ENCODE measurements at places on chromosomes 7 and 10.
A peak's percentile ranks its signal among the peaks of the same experiment; 100 is the strongest.

DNA sequence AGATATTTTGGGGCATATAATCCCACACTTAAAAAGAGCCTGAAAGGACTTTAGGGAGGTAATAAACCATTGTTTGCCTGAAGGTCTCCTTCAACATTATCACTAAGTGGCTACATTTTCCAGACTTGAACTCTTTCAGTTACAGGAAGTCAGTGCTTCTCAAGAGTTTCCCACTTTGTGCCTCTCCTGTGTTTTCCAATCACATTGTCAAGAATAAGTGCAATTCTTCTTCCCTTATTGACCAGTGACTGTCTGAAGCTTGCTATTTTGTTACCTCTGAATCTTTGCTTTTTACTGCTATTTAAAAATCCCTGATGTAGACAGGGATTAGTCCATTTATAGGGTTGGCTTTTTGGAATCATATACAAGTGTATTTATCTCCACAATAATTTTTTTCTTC is 346.7 kb upstream of the ANKRD30A start:
- no peak for DNase-seq

DNA sequence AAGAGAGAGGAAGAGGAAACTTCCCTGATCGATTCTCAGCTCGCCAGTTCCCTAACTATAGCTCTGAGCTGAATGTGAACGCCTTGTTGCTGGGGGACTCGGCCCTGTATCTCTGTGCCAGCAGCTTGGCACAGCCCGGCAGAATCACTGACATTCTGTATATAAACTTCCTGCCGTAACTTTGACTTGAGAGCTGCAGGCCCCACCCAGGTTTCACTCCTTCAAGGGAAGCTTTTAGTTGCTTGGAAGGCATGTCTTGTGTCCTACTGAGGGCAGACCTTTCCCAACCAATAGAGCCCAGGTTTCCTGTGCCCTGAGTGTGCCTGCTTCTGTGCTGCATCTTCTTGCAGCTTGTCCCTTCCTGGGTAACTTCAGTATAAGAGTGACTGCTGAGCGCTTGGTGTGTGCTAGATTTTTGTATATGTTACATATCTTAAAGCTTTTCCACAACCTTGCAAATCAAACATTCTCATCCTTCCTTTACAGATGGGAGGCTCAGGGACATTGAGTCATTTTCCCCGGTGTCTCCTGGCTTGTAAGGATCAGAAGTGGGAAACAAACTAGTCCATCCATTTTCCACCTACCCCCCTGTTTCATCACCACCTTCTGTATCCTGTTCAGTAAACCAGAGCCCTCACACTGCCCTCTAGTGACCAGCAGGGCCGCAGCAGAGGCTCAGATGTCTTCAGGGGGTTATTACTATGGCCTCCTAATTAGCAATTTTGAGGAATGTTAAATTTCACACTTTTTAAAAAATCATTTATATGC is 225.2 kb upstream of the PRSS58 start:
- peak; percentile 54 for DNase-seq

DNA sequence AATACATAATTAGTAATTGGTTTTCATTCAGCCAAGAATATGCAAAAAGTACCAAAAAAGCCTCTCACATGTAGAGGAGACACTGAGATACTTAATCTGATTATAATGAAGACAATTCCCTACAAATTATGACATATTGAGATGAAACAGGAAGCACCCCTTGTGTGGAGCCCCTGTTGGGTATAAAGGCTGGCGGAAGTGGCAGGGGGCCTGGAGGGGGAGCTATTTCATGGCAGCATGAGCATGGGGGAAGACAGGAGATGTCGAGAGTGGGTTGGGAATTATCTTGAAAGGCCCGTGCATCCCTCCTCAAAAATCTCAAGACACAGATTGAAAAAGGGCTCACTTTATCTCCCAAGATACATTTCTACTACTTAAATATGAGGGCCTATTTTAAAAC is 96.9 kb downstream of the PIP4K2A start:
- no peak for DNase-seq

DNA sequence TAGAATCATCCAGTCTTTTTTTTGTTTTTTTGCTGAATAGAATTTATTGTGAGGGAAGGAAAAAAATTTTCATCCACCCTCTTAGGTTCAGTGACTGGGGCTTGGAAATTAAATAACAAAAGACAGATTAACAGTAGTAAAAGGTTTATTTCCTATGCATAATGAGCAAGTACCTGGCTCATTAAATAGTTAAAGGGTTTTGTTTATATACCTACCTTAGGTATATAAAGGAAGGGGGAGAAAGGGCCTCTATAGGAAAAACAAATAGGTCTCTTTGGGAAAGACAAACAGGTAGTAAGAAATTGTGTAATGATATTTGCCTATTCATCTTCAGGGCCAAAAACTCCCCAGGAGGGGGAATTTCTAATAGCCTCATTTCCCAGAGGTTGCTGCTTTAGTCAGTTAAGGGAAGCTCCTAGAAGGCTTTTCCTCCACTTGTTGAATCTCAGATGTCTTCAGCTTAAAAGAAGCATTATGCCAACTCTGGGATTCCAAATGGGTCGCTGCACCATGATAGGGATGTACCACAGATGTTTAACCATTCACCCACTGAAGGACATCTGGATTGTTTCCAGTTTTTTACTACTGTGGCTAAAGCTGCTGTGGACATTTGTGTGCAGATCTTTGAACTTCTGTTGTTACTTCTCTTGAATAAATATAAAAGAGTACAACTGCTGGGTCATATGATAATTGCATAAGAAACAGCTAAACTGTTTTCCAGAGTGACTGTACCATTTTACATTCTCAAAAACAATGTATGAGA is 11.3 kb downstream of the ACADSB start:
- DNase-seq, result no peak

DNA sequence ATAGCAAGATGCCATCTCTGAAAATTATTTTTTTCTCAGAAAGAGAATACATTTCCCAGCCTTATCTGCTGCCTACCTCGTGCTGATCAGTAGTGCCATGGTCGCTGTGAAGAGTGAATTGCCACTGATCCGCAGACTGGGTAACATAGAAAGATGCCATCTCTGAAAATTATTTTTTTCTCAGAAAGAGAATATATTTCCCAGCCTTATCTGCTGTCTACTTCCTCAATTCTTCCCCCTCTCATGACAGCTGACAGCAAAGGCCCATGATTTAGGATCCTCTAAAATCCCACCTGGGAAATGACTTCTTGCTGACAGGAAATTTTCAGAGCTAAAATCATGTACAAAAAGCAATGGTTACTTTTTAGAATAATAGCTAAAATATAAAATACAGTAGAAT is 92.5 kb upstream of the AHR start:
- DNase-seq, result no peak
